ENCODE measurements at places on chromosomes 7 and 10.

DNA sequence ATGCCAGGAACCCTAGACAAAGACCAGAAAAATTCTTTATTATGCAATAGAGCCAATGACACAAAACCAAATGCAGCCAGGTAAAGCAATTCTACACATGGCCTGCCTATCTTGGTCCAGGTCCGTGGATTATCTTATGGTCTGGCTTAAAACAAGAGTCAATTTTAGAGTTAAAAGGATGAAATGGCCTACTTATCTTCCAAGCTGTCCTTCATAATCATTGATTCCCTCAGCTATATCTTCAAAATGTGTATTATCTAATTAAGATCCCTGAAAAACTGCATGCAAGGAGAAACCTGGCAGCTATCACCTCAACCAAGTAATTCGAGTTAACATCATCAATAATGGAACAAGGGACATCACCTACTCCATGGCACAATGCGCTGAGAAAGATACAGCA lies 479.4 kb upstream of the NRP1 start:
- no peak for DNase-seq

- DNase-seq, result no peak
These were observed 19.0 kb downstream of the AQP1 start for GRCh38 chr7:30930621-30931020.

GRCh38 chr10:93068411-93069244 lies 5.1 kb upstream of the CYP26A1 start:
- DNase-seq, result peak; percentile 58

DNA sequence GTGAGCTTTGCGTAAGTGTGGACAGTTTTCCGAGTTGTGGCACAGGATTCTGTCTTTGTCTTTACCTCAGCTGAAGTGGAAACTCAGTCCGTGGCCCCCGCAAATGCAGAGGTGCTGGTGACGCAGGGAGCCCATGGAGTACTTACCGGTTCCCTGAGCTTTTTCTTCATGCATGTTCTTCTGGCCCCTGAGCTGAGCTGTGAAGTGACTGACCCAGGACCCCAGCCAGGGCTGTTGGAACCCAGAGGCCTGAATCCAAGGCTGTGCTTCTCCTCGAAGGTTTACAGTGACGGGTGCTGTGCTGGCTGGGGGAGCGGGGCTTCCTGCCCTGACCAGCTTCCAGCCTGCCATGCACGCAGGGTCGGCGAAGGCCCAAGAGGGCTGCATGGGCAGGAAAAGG lies 223.5 kb downstream of the GLRX3 start:
- DNase-seq, result no peak

DNA sequence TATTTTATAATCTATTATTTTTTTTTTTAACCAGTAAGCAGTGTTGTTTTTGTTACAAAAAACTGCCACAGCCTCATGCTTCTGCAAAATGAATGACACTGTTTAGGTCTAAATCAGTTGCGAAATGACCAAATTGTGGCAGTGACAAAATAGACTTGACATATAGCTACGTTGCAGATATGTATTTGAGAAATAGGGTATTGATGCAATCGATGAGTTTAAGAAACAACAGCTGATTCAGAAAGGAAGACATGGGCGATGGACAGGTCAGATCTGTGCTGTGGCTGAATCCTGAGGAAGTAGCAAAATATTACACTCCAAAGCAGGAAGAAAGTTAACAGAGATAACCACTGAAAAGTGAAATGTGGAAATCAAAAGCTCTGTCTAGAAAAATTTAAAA lies 89.0 kb upstream of the STEAP4 start:
- DNase-seq, result no peak

GRCh38 chr7:46710927-46711326 lies 789.9 kb upstream of the IGFBP3 start:
- DNase-seq, result no peak

DNA sequence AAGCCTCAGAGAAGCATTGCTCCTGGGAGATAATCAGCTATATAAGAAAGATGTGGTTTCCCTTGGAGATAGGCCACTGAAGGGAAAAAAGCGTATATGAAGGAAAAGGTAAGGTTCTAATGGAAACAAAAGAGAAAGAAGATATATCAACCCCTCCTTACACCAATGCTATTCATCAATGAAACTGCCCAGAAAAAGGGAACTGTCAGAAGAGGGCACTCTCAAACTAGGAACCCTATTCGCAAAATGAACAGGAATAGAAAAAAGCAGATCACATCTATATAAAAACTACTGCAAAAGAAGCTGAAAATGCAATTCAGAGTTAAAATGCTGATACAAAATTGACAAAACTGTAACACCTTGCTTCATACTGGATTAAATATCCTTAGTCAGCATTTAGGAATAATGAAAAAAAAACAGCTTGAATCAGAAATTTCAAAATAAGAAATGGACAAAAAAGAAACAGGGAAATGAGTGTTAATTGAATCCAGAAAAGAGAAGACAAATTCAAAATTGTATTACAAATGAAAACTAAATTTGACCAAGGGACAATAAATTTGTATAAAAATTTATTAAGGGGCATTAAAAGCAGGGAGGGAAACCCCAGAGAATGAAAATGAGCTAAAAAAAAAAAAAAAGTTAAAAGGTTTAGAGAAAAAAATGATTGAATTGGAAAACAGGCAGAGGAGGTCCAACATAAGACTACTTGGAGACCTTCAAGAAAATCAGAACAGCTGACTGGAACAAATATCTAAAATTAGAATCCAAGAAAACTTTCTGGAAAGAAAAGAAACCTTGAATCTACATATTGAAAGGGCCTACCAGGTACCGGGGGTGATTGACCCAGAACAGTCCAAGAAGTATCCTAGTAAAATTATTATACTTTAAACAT lies 17.9 kb downstream of the NHLRC2 start:
- no peak for DNase-seq

DNA sequence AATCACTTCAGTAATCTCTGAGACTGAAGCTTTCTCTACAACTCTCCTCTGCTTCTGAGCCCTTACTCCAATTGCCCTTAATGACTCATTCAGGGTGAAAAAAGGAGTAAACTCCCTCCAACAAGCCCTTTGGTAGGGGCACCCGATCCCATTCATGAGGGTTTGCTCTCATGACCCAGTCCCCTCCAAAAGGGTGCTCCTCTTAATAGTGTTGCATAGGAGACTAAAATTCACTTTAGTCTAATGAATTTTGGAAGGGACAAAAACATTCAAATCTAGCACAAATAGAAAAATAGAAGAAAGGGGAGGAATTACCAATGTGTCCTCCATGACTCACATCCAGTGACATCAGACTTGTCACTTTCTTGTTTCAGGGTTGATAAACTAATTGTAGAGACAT lies 66.2 kb upstream of the CCNY start:
- DNase-seq, result no peak

GRCh38 chr10:93410697-93411348 lies 71.3 kb downstream of the MYOF start:
- no peak for DNase-seq

- peak; percentile 71 for DNase-seq
These were observed 118.9 kb downstream of the APBB1IP start for GRCh38 chr10:26556748-26557640.

DNA sequence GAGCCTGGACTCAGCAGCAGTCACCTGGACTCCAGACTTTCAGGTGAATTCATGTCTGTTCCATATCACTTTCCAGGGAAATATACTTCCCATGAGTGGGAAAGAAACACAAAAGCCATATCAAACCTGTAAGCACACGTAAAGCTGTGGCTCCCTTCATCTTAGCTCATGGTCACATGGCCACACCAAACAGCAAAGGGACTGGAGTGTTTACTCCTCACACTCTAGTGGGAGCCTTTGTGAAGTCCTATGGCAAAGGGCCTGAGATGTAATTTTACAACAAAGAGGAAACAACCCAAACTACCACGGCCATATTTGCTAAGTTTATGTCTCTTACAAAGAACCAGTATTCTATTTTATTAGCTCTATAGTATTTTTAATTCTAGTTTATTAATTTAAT lies 16.3 kb downstream of the SFTPA1 start:
- no peak for DNase-seq

Data from EL (cell line).